ENCODE measurements at places on chromosomes 6 and 20.

DNA sequence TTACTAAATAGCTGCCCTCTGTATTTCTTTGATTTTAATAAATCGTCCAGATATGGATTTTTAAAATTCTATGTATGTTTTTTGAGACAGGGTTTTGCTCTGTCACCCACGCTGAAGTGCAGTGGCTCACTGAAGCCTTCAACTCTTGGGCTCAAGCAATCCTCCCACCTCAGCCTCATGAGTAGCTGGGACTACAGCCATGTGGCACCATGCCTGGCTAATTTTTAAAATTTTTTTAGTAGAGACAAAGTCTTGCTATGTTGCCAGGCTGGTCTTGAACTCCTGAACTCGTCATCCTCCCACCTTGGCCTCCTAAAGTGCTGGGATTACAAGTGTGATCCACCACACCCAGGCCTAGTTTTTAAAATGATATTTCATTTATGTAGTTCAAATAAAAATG lies 47.4 kb upstream of the DDR1 start:
- DNase-seq: no peak

DNA sequence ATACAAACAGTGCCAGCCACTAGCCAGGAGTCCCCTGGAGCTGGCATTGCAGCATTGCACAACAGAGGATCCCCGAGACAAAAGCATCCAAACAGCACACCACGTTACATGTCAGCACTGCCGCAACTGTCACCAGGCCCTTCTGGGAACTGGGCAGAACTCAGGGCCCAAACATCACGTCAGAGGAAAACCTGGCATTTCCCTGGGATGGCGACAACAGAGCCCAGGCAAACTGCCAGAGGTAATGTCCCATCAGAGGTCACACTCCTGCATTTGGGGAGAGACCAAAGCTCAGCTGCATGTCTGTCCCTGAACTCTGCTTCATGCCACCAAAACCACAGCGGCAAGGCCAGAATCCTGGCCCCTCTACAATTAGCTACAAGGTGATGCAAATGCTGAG lies 36.3 kb downstream of the PPP1R3G start:
- DNase-seq: no peak

- DNase-seq: no peak
Measured at GRCh38 chr6:158014505-158015187, 33.0 kb downstream of the SYNJ2 start.

GRCh38 chr6:37565267-37566110 lies 65.8 kb upstream of the CCDC167 start:
- DNase-seq: no peak

DNA sequence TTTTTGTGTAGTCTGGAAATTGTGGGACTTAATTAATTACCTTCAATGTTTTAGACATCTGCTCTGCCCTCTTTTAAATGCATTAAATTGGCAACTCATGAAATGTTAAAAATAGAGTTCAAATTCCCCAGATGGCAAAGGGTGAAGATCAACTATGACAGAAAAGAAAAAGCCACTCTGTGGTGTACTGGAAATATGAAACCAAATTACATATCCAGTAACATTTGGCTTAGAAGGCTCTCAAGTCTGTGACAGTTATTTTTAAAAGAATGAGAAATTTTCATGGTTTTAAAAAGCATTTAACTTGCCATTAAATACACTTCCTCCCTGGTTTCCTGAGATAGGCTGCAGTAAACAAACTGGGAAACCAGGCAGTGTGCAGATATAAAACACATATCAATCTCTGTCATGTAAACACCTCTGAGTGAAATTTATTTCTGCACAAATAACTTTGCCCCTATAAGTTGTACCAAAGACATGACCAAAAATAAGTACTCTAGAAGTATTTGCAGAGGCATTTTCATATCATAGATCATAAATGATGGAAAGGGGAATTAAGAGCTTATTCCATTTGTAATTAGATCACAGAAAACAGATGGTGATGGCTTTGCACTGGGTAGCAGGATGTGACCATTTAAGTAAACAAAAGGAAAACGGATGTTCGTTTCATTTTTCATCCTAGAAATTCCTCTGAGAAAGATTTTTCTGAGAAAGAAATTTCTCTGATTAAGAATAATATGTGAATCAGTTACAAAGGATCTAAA lies 360.1 kb downstream of the SAMD5 start:
- no peak for DNase-seq

DNA sequence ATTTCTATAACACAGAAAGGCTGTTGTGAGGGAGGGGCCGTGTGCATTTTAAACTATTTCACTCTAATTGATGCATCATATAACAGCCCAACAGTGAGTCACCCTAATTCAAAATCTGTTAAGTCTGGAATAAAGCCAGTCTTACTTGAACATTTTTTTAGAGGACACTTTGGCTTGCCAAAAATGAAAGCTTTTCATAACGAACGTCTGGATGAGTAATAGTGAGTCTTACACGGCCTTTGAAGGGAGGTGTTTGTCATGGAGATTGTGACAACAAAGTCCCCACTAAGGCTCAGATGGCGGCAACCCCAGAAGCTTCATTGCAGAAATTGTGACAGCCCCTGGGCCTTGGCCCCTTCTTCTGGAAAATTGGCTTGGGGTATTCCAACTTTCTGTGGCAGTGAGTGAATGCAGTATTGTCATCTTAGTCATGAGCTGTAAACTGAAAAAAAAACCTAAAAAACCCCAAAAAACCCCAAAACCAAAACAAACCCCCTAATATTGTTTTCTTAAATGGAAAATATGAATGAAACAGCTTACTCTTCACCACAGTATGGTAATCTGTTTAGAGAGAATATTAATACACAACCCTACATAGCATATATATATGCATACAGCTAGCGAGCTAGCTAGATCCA lies 92.6 kb upstream of the CLDN20 start:
- peak; percentile 83 for DNase-seq

All from activated T-cell treated with anti-CD3 and anti-CD28 coated beads for 24 hours (primary cell).